Activated CD8-positive, alpha-beta memory T cell treated with anti-CD3 and anti-CD28 coated beads, Interleukin-2, amount 50 U/mL, for 48 hours (primary cell): ENCODE measurements at places on chromosomes 1 and 21.

DNA sequence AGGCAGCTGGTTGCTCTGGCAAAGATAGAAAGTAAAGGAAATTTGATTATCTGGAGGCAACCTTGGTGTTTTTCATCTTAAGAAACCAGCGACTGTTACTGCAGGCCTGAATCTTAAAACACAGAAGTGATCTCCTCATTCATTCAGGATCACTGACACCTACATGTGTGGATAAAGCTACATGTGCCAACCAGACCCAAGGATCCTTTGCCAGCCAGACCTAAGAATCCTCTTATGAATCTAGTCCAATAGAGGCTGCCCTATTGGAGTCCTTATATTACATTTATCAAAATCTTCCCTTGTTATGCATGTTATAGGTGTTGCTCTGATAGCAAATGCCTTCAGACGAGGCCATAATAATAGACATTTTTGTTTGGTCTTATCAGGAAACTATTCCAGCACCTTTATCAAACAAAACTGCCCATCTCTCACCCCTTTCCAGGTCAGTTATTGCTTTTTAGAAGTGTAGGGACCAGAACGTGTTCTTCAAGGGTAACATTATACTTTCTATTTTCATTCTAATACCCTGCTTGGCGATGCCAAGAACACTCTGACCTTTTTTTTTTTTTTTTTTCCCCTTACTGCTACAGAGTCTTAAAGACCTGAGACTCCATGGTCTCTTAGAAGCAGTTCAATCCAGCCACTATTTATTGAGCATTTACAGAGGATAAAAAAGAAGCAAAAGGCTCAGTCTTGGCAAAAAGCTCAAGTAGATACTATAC, 175.5 kb upstream of the PTBP2 start:
- DNase-seq = no peak

DNA sequence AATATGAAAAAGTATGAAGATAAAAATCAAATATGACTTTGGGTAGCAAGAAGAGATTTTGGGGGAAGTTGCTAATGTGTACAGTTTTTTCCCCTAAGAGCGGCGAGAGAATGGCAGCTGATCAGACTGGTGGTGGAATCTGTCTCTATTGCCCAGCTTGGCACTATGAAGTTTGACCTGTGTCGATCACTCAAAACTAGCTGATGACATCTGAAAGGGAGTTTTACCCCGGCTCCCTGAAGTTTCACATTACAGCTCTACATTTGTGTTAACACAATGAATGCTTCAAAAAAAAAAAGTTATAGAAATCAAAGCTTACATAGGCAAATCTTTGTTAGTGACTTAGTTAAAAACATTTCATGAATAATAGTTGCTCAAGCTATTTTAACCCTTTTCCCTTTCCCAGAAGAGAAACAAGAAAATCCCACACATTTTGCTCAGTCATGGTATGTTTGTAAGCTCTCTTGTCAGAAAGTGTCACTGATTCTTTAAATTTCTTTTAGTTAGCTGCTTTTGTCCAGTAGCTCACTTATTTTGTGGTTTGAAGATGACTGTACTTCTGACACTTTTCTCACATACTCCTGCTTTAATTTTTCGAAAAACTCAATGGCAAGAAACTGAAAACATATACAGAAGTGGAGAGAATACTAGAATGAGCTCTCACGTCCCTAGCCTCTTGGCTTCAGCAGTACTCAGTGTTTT, 41.3 kb downstream of the DYRK1A start:
- DNase-seq = no peak

DNA sequence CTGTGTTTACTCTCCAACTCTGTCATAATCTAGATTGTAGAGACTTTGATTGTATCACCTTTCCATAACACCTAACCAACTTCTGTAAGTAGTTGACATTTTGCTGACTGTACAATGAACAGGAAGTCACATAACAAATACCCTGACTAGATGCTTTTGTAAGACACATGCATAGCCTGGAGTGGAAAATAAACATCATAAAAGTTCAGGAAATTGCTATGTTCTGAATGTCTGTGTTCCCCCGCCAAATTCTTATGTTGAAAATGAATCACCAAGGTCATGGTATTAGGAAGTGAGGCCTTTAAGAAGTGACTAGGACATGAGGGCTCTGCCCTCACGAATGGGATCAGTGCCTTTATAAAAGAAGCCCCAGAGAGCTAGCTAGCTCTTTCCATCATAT, 40.4 kb upstream of the ZSWIM5 start:
- DNase-seq = no peak

GRCh38 chr1:199936441-199936840, 91.1 kb upstream of the NR5A2 start:
- no peak for DNase-seq

DNA sequence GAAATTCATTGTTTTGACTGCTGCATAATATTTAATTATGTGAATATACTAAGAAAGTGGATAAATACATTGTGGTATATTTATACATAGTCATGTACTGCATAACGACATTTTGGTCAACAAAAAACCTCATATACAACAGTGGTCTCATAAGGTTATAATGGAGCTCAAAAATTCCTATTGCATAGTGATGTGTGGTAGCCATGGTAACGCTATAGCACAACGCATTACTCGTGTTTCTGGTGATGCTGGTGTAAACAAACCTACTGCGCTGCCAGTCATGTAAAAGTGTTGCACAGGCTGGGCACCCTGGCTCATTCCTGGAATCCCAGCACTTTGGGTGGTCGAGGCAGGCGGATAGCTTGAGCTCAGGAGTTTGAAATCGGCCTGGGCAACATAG, 52.6 kb upstream of the NHLH2 start:
- no peak for DNase-seq
